ENCODE measurements at places on chromosomes 3 and 15. TPM values are rescaled to one million over a fixed set of nuclear protein-coding genes. Genes with fewer than 3 reads are reported as not detected.

The ACVR2B gene
- total RNA-seq: 1.5 TPM

GRCh38 chr3:79361748-79362378 lies 405.9 kb downstream of the ROBO1 start:
- ATAC-seq: peak; percentile 41

DNA sequence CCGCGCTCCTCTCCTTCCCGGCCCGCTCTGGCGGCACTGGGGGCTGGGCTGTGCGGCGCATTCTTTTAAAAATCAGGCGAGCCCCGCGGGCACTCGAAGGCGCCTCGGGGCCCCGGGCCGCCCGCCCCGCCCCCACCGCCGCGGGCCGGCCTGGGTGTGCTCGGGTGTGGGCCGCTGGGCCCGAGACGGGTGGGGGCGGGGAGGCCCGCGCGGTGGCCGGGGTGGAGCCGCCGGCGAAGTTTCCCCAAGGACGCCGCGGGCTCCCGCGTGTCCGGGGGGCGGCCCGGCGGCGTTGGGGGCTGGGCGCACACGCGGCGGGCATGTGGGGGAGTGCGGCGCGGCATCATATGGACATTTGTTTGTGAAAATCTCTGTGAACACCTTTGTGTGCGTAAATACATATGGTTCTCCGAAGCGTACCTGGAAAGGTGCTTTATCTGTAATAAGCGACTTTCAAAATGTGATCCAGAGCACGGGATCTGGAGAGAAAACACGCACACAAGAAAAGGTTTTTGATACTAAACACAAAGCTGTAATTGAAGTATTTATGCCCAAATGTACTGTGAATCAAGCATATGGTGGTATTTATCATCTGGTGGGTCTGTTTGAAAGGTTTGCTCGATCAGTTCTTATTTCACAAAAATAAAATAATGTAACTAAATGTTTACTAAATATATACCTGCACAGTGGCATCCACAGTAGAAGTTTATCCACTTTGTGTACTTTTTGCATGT lies 612 bp upstream of the TBL1XR1 start:
- peak; percentile 76 for ATAC-seq

The CEP19 gene
- total RNA-seq: 1.0 TPM

- peak; percentile 80 for ATAC-seq
Measured at GRCh38 chr3:13217736-13218540, 144.7 kb upstream of the IQSEC1 start.

- no peak for ATAC-seq
Measured at GRCh38 chr3:107775974-107776373, 253.2 kb downstream of the BBX start.
